CD4-positive, alpha-beta T cell treated with Interleukin-17A for 1 hour (primary cell): ENCODE measurements at places on chromosomes 7 and 10.

GRCh38 chr10:53006663-53007526 is 234.3 kb upstream of the MBL2 start:
- DNase-seq, result no peak

DNA sequence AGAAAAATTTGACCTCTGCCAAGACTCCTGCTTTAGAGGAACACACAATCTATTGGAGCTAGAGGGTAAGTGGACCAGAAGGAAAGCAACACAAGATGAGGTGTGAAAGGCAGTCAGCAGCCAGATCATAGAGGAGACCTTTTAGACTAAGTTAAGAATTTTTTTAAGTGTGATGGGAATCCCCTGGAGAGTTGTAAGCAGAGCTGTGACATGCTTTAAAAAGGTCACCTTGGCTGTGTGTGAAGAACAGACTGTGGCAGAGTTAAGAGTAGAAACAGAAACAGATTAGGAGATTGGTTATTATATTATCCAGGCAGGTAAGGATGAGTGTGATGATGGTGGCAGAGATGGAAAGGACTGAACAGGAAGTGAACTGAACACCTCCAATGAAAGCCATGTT is 23.5 kb downstream of the CPEB3 start:
- DNase-seq, result no peak

DNA sequence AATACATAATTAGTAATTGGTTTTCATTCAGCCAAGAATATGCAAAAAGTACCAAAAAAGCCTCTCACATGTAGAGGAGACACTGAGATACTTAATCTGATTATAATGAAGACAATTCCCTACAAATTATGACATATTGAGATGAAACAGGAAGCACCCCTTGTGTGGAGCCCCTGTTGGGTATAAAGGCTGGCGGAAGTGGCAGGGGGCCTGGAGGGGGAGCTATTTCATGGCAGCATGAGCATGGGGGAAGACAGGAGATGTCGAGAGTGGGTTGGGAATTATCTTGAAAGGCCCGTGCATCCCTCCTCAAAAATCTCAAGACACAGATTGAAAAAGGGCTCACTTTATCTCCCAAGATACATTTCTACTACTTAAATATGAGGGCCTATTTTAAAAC is 96.9 kb downstream of the PIP4K2A start:
- no peak for DNase-seq

GRCh38 chr10:70858759-70859158 is 29.6 kb downstream of the PCBD1 start:
- no peak for DNase-seq
